CD4-positive, alpha-beta T cell treated with Interleukin-17A for 4 hours (primary cell): ENCODE measurements at places on chromosomes 2 and 18.

DNA sequence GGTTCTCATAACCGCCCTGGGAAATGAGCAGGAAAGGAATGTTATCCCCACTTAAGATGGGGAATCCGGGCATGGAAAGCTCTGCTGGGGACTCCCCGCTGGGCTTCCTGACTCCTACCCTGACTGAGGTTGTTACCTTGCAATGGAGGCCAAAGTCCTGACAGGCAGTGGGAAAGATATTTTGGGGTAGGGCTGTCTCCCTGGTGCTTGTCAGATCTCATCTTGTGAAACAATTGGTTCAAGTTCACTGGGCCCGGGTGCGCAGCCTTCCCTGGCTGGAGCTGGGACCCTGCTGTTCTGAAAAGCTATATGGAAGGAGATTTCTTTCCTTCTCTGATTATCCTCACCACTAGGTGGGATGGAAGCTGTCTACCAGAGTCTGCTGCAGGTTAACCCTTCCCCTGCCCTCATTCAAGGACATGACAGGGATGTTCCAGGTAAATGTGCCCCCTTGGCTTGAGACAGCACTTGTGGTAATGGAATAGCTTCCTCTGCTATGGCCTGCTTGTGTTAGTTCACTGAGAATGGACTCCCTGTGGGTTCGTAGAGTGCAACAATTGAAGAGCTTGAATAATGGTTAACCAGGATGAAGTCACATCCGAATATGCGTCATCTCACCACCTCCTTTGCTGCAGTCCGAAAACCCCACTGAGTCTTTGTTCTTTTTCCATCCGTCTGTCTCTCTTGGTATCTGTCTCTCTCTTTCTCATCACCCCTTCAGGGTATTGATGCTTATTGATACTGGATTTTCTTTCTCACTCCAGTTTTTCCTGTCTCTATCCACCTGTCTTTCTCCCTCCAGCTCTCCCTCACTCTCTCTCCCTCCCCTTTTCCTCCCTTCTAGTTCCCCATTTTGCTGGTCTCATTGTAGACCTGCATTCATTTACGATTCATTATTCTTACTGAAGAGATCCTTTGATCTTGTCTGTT lies 67.8 kb upstream of the EPAS1 start:
- peak; percentile 18 for DNase-seq

GRCh38 chr18:76654577-76654976 lies 159.5 kb upstream of the ZNF516 start:
- no peak for DNase-seq

GRCh38 chr2:224518806-224519580 lies 66.2 kb downstream of the CUL3 start:
- no peak for DNase-seq

- DNase-seq = no peak
These were observed 339.9 kb upstream of the NCKAP5 start for GRCh38 chr2:133908171-133908570.

DNA sequence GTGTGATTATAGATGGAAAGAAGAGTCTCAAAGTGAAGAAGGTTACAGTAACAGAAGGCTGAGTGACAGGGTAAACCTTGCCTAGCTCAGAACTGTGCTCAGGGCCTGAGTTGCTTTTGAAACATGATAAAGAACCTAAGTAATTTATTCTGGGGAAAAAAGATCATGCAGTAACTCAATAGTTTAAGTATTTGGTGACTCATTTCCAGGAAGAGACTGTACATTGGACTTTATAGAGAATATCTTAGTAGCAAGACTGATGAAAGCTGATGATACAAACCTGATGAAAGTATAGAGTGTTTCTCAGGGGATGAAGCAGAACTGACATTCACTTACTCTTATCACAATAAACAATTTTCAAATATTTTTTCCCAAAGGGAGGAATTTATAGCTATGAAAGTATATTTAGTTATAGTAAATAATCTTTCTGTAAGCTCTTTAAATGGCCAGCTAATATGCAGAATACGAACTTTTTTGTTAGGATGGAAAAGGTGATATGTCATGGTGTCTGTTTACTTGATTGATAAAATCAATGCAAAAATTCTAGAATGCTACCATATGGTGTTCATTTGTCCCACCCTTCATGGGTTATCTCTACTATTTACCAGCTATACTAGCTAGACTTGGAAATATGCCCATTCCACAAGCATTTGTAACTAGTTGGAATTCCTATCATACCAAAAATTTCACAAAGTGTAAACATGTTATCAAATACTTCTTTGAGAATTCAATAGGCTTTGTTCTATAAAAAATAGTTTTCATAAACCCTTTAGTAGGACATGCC lies 1265.5 kb upstream of the ACVR2A start:
- DNase-seq = no peak

DNA sequence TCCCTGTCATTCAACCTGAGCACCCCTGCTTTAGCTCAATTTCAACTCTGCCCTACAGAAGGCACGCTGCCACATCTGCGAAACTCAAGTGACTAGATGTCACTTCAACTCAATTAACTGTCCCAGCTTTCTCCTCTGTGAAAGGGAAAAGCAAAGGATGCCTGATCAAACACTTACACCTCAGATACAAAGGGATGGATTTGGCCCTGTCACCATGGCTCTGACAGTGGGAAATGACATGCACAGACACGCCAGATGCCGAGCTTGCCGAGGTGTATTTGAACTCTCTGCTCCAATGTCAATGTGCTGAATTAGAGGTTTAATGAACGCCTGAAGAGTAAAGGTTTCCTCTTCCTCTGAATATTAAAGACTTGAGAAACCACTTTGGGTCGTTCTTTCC lies 481.1 kb downstream of the CBLN2 start:
- no peak for DNase-seq

DNA sequence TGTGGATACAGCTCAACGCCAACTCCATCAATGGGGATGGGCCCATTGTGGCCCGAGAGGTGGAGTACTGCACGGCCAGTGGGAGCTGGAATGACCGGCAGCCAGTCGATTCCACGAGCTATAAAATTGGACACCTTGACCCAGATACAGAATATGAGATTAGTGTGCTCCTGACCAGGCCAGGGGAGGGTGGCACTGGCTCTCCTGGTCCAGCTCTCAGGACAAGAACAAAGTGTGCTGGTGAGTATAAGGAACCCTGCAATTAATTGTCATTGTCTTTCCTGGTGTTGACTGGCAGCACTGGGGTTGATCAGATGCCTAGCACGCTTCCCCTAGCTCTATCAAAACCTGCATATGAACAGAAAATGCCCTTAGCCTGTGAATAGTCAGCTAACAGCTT lies 388.1 kb downstream of the PTPRM start:
- no peak for DNase-seq

DNA sequence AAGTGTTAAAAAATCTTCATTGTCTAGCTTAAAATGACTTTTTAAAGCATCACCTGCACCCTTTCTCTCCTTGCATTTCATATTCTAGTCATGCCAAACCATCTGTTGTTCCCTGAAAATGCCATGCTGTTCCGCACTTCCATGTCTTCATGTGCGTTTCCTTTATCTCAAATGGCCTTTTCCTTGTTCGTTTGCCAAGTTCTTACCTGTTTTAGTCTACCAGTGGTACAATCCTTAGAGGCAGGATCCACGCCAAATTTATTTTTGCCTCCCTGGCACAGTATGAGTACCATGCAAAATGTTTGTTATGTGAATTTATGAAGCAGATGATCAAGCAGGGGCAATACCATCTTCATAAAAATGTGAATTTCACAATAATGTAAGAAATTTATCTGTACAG lies 37.0 kb downstream of the TMEFF2 start:
- DNase-seq = no peak

DNA sequence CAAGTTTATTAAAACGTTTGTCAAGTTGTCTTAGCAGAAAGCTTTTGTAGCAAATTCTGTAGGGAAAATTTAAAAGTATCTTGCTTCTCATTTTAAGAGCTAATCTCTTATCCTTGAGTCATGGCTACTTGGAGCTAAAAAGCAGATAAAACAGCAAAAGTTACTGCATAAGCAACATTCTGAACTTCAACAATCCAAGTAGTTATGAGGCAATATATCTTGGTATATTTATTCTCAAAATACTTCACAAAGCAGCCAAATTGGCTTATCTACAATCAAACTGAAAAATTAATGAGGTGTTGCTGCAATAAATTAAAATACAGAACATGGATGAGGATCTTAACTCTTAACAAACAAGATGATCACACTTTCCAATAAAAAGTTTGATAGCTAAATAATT lies 306.5 kb downstream of the PIEZO2 start:
- DNase-seq = no peak

- DNase-seq = peak; percentile 56
These were observed 189.8 kb downstream of the SNTG2 start for GRCh38 chr2:1140389-1141003.

- no peak for DNase-seq
These were observed 326.1 kb downstream of the RNF144A start for GRCh38 chr2:7243276-7243675.

GRCh38 chr2:55213822-55214221 lies 18.3 kb downstream of the CLHC1 start:
- no peak for DNase-seq

DNA sequence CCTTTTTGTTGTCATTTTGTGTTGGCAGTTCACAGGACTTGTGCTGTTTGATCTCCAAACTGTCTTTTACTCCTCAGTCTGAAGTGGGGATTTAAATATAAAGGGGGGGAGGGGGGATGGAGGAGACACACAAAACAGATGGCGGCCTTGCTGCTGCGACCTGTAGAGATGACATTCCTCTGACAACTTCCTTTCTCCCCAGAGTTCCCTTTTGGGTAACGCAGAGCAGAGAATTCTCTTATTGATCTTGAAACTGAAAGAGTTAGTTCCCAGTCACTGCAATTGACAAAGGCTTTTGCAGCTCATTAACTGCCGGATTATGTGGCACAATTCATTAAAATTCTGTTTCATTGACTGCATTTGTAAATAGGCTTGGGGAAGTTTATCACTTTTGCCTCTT lies 279.3 kb downstream of the TSN start:
- no peak for DNase-seq

GRCh38 chr2:233422050-233422639 lies 67.9 kb downstream of the DGKD start:
- DNase-seq = peak; percentile 83

GRCh38 chr2:215577356-215577755 lies 141.5 kb upstream of the FN1 start:
- DNase-seq = no peak

GRCh38 chr2:119308793-119309330 lies 57.8 kb downstream of the C2orf76 start:
- DNase-seq = no peak

- no peak for DNase-seq
These were observed 114.9 kb downstream of the PMS1 start for GRCh38 chr2:189899101-189899500.

GRCh38 chr18:46485675-46486194 lies 171.3 kb downstream of the LOXHD1 start:
- DNase-seq = no peak

GRCh38 chr2:175937216-175937615 lies 64.9 kb downstream of the LNPK start:
- no peak for DNase-seq

DNA sequence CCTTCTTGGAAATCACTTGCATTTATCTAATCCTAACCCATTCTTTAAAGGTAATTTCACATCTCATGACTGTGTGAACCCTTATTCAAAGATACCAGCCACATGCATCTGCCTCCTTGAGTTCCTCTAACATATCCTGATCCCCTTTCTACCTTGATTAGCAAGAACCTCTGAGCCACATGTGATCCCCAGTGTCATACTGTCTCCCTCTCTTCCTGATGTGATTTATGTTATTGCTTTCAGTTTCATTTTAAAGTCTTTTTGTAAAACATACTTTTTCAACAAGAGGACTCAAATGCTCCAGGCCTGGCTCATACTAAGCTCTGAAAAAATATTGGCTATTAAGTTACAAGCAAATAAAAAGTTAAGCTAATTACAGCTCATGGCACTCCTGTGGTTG lies 470.1 kb downstream of the DLGAP1 start:
- no peak for DNase-seq

GRCh38 chr2:198873503-198874471 lies 584.0 kb downstream of the SATB2 start:
- no peak for DNase-seq

DNA sequence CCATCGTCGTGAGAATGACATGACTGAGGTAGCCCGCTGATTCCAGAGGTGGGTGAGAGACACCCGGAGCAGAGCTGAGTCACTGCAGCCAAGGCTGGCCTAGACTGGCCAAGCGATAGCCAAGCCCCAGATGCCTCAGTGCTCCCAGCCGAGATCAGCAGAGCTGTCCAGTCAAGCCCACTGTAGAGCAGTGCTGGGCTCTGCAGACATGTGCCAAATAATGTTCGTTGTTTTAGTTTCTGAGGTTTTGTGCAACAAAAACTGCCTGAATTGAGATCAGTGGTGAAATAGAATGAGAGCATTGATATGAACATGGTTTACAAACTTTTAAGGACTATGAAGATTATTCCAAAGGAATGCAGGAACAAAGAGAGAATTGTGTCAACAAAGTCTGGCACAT lies 42.1 kb downstream of the INSIG2 start:
- no peak for DNase-seq

- DNase-seq = no peak
These were observed 79.1 kb upstream of the KLHL14 start for GRCh38 chr18:32851936-32852335.

GRCh38 chr18:59866551-59867269 lies 33.1 kb upstream of the PMAIP1 start:
- DNase-seq = no peak

DNA sequence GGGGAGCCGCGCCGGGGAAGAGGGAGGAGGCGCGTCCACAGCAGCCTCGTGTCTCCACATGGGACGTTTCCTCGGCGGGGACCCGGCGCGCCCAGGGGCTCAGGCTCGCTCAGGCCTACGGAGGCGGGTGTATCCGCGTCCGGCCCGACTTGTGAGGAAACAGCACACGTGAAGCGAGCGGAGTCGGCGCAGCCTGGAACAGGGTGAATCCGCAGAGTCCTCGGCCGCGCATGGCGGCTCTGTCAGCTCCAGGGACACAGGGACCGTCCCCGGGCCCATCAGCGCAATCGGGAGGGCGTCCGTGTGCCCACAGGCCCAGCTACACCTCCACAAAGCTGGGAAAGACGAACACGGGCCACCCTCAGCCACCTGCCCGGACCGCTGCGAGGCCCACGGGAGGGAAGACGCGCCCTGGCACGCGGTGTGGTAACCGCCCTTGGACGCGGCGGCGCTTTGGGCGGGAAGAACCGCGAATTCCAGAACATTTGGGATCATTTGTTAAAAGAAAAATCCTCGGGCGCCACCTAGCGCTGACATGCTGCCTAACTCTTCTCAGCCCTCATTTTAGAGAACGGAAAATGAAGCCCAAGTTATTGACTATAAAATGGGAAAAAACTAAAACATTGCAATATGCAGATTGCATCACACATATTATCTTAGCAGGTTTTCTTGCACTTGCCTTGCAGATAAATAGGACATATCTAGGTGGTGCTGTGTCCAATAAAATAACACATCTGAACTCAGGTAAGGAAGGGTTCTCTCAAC lies 40.4 kb downstream of the TMEM18 start:
- DNase-seq = peak; percentile 71

GRCh38 chr2:206482633-206483032 lies 39.3 kb downstream of the ADAM23 start:
- no peak for DNase-seq
